ENCODE measurements at places on chromosomes 6 and 20.

- no peak for DNase-seq
Observed at GRCh38 chr20:6269168-6269873, 146.5 kb upstream of the FERMT1 start.

- no peak for DNase-seq
Observed at GRCh38 chr6:170269846-170270541, 20.9 kb downstream of the DLL1 start.

- no peak for DNase-seq
Observed at GRCh38 chr6:85047818-85048217, 283.4 kb upstream of the TBX18 start.

GRCh38 chr6:135902756-135903331, 51.3 kb downstream of the PDE7B start:
- DNase-seq: no peak

DNA sequence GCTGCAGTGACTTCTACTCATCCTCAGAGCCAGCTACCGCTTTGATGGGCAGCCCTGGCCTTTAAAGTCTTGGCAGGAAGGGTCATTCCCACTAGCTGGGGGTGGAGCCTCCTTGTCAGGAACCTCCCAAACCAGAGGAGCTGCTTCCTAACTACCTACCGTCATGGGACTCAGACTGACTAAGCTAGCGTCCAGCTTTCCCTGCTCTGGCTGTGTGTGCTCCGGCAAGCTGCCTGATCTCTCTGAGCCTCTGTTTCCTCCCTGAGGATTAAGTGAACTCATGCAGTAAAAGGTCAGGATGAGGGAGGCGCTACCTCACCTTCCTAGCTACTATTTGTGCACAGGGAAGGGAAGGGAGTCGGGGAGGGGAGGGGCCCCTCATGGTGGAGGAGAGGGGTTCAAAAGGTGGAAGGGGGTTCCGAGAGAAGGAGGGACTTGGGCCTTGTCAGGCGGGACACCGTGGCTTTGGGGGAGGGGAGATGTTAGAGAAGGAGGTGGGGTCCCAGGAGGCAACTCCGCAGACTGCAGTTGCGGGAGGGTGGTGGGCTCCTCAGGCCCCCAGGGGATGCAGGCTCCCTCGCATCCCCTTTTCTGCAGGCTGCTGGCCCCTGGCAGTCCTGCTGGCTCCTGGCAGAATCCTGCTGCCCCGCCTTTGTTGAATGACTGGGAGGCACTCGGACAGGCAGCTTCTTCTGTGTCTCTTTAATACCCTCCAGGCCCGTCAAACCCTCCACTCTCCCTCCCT, 9.8 kb downstream of the DUSP15 start:
- no peak for DNase-seq

- no peak for DNase-seq
Observed at GRCh38 chr6:39004801-39005200, 43.8 kb upstream of the GLP1R start.

DNA sequence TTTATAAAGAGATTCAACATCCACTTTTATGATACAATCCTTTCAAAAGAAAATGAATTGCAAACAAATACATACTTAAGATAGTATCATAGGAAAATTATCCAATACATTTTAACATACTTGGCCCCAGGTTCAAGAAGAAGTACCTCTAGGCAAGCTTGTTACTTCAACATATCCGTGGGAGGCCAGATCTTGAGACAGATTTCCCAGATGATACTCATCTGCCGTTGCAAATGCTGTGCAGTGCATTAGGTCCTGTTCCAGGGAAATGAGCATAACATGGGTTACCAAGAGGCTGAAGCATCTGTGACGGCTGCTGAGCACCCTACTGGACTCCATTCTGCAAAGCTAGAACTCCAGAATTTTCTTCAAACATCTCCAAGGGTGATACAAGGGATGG, 15.6 kb downstream of the RMND1 start:
- no peak for DNase-seq

- no peak for DNase-seq
Observed at GRCh38 chr6:45709781-45710220, 305.9 kb downstream of the CLIC5 start.

DNA sequence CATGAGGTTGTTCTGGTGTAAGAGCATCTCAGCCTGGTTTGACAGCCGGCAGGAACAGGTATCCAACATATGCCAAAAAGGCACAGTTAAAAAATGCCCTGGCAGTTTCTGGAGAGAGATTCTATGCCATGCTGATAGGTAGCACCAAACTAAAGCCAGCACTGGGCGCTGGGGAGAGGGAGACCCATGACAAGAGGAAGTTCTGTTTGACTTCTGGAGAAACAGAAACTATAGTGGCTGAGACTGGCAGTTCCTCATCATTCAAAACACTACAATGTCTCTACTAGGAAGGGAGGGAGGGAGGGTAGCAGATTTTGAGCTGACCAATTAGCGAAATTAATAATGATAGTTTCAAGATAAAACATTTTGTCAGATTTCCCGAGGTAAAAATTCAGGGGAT, 174.1 kb downstream of the ADAT2 start:
- DNase-seq: no peak

- DNase-seq: no peak
Observed at GRCh38 chr20:14375416-14375985, 38.1 kb upstream of the FLRT3 start.

DNA sequence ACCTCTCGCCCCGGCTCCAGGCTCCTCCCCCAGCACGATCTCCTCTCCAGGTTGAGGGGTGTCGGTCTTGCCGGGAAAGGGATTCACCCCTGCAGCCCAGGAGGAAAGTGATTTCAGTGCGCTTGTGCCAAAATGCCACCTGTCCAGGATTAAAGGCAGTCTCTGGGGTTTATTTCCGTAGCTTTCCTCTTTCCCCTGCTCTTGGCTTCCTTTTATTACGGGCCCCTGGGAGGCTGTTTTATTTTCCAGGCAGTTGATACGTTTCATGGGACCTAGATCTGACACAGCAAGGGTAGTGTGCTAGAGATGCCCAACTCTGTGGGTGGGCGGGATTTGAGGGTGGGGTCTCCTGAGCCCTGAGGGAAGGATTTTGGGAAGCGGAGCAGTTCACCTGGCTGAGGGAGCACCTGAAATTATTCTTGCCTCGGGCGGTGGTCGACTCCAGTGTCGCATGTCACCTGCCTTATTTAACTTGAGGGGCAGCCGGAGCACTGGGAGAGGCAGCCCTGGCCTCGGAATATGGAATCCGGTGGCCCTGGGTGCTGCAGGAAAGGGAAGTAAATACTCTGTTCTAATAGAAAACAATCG, 9.5 kb upstream of the NKX2-2 start:
- no peak for DNase-seq

GRCh38 chr20:24118034-24118433, 129.5 kb upstream of the GGTLC1 start:
- DNase-seq: no peak

GRCh38 chr6:149363154-149363553, 36.9 kb upstream of the SUMO4 start:
- no peak for DNase-seq

GRCh38 chr20:63911176-63911575, 16.2 kb downstream of the DNAJC5 start:
- DNase-seq: no peak
